ENCODE measurements at places on chromosomes 3 and 15. TPM values are rescaled to one million over a fixed set of nuclear protein-coding genes. Genes with fewer than 3 reads are reported as not detected.

- no peaks in the 10 kb centered on the region for H3K36me3 ChIP-seq
- no peak for DNase-seq
- H3K27ac ChIP-seq, result no peak overlapping the region
- no peaks in the 10 kb centered on the region for H3K27me3 ChIP-seq
- no peaks in the 10 kb centered on the region for H3K4me1 ChIP-seq
- no peak overlapping the region for H3K4me3 ChIP-seq
Observed at GRCh38 chr3:140020541-140020940, 85.6 kb downstream of the CLSTN2 start.

- no peak overlapping the region for H3K27ac ChIP-seq
- no peaks in the 10 kb centered on the region for H3K27me3 ChIP-seq
- no peaks in the 10 kb centered on the region for H3K4me1 ChIP-seq
- DNase-seq, result no peak
- no peak overlapping the region for H3K4me3 ChIP-seq
Observed at GRCh38 chr3:55000953-55001352, 73.1 kb upstream of the LRTM1 start.

GRCh38 chr3:194816748-194817591 lies 131.3 kb downstream of the FAM43A start:
- H3K36me3 ChIP-seq, result no peaks in the 10 kb centered on the region
- no peak overlapping the region for H3K4me3 ChIP-seq
- no peak for DNase-seq
- H3K27ac ChIP-seq, result no peak overlapping the region
- H3K27me3 ChIP-seq, result no peaks in the 10 kb centered on the region

GRCh38 chr15:78225783-78226541 lies 8.4 kb downstream of the ACSBG1 start:
- H3K4me3 ChIP-seq, result no peak overlapping the region
- no peaks in the 10 kb centered on the region for H3K4me1 ChIP-seq
- H3K36me3 ChIP-seq, result no peaks in the 10 kb centered on the region
- H3K27me3 ChIP-seq, result no peaks in the 10 kb centered on the region

GRCh38 chr3:113117511-113118234 lies 93.7 kb upstream of the BOC start:
- no peaks in the 10 kb centered on the region for H3K27me3 ChIP-seq
- H3K4me1 ChIP-seq, result no peaks in the 10 kb centered on the region
- H3K27ac ChIP-seq, result no peak overlapping the region
- no peak overlapping the region for H3K4me3 ChIP-seq
- H3K36me3 ChIP-seq, result no peaks in the 10 kb centered on the region

GRCh38 chr3:32842987-32843386 lies 25.2 kb downstream of the TRIM71 start:
- DNase-seq, result no peak
- H3K27ac ChIP-seq, result no peak overlapping the region
- no peak overlapping the region for H3K4me3 ChIP-seq
- H3K36me3 ChIP-seq, result no peaks in the 10 kb centered on the region
- H3K4me1 ChIP-seq, result no peaks in the 10 kb centered on the region

DNA sequence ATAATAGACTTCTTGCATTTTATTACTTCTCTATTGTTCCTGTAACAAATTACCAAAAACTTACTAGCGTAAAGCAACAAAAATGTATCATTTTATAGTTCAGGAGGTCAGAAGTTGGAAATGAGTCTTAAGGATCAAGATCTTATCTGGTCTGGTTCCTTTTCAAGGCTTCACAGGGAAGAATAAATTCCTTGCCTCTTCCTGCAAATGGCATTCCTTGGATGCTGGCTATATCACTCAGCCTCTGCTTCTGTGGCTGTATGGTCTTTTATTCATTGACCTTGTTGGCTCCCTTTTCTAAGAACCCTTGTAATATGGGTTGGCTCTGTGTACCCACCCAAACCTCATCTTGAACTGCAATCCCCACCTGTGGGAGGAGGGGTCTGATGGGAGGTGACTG lies 478.4 kb upstream of the THBS1 start:
- H3K27ac ChIP-seq, result no peak overlapping the region
- no peaks in the 10 kb centered on the region for H3K4me1 ChIP-seq

DNA sequence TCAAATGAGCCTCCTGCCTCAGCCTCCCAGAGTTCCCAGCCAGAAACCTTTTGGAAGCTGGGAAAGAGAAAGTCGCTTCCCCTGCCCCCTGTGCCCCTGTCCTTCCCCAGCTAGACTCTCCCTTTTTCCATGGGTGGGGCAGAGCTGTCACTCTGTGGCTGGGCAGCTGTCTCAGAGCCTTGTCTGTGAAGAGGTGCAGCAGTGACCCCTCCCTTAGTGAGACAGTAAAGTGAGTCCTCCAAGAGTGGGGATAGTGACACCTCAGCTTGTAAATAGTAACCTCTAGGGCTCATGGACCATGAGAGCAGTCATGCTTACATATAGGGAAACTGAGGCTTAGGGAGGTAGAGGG lies 76.3 kb downstream of the SMAD6 start:
- DNase-seq, result no peak
- no peaks in the 10 kb centered on the region for H3K4me1 ChIP-seq
- no peak overlapping the region for H3K27ac ChIP-seq
- no peaks in the 10 kb centered on the region for H3K27me3 ChIP-seq
- H3K4me3 ChIP-seq, result no peak overlapping the region

DNA sequence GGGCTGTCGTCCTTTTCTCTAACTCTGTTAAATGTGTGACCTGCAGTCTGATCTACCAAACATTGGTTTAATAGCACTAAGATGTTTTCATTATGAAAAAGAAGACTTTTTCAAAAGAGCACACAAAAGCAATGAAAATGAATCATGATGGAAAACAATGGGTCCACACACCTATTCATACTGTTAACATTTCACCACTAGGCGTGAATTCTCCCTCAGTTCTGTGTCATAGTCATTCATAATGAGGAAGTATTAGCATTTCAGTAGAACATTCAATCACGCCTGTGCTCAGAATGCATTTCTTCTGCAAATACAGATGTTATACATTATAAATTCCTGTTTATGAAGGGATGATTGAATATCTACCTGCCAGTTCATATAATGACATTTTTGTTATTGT lies 35.9 kb downstream of the EIF4E3 start:
- no peak for DNase-seq
- H3K27ac ChIP-seq, result no peak overlapping the region
- no peak overlapping the region for H3K4me3 ChIP-seq
- H3K27me3 ChIP-seq, result no peaks in the 10 kb centered on the region
- H3K36me3 ChIP-seq, result no peaks in the 10 kb centered on the region

DNA sequence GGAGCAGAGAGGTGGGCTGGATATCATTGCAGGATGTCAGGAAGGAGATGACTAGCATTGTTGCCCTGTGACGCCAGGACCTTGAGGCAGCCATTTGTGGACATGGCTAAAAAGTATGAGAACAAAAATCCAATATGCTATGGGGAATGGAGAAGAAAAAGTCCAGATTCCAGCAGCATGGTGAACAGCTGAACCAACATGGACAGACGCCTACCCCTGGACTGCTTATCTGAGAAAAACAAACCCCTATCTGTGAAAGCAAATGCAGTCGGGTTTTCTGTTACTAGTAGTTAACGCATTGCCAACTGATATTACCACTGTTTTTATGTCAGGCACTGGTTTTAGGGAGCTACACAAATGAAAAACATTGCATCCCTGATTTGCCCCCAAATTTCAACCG lies 251.2 kb upstream of the RORA start:
- H3K4me1 ChIP-seq, result no peaks in the 10 kb centered on the region
- no peaks in the 10 kb centered on the region for H3K27me3 ChIP-seq
- no peaks in the 10 kb centered on the region for H3K36me3 ChIP-seq
- DNase-seq, result no peak
- no peak overlapping the region for H3K4me3 ChIP-seq

DNA sequence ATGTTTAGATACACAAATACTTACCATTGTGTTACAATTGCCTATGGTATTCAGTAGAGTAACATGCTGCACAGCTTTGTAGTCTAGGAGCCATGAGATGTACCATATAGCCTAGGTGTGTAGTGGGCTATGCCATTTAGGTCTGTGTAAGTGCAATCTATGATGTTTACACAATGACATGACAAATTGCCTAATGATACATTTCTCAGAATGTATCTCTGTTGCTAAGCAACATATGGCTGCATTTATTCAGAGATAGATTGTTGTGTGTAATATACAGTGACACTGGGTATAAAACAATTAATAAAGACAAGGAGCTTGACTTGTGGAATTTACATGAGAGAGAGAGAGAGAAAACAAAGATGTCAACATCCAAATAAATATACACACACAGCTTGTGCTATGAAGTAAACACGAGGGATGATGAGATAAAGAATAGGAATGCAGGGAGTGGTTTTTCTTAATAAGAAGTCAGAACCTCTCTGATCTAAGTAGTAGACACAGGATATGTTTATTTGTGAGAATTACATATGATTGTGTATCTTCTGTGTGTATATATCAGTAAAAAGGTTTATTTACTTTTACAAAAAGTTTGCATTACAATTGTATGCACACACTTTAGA lies 110.0 kb downstream of the KCNAB1 start:
- no peak for DNase-seq
- no peak overlapping the region for H3K4me3 ChIP-seq
- no peaks in the 10 kb centered on the region for H3K36me3 ChIP-seq
- H3K27ac ChIP-seq, result no peak overlapping the region
- no peaks in the 10 kb centered on the region for H3K4me1 ChIP-seq

DNA sequence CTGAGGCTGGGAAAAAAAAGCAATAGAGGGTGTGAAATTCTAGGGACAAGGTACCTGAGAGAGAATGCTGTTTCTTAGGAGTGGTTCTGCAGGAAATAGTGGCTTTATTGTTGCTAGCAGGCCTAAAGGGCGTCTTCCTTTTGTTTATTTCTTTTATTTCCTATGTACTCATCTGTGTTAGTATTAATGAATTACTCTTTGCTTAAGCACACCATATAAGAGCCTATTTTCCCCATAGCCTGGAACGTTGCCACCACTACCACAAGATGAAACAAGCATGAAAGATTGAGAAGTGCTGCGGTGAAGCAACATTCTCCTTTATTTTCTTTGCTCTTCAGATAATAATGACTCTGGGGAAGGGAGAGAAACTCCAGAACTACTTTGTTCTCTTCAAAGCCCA lies 21.3 kb upstream of the GOLIM4 start:
- no peaks in the 10 kb centered on the region for H3K27me3 ChIP-seq
- DNase-seq, result no peak
- H3K4me1 ChIP-seq, result no peaks in the 10 kb centered on the region
- no peak overlapping the region for H3K27ac ChIP-seq

DNA sequence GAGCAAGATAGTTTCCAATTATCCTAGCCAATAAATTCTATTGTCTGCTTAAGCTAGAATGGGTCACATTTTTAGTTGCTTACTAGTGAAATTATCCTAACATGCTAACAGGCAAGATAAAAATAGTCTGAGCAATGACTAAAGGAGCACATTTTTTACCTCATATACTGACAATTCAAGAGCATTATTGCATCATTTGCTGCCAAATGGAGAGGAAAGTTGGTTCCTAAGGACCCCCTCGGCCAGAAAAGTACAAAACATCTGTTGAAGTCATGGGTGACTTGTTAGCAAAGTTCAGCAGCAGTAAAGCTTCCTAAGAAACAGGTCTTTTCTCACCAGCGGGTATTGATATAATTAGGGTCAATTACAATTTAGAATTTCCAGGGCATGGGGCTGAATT lies 1001.0 kb downstream of the FHIT start:
- no peaks in the 10 kb centered on the region for H3K4me1 ChIP-seq
- no peak overlapping the region for H3K27ac ChIP-seq
- no peak overlapping the region for H3K4me3 ChIP-seq
- no peaks in the 10 kb centered on the region for H3K36me3 ChIP-seq

DNA sequence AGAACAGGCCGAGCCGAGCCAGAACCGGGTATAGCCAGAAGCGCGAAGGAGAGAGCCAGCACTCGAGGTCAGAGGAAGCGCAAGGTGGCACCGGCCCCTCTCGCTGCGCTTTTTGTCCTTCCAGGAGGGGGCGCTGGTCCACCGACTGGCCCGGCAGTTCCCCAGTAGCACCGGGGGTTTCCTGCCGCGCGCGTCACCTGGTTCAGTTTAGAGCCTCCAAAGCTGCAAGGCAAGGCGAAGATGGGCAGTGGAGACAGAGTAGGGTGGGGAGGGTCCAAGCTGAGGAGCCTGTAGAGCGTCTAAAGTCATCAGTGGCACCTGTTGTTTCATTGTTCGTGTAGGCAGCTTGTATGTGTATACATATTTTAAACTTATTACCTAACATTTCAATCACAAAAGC lies 7.6 kb upstream of the NR2E3 start:
- no peaks in the 10 kb centered on the region for H3K36me3 ChIP-seq
- H3K4me1 ChIP-seq, result no peaks in the 10 kb centered on the region
- no peaks in the 10 kb centered on the region for H3K27me3 ChIP-seq
- H3K4me3 ChIP-seq, result no peak overlapping the region

DNA sequence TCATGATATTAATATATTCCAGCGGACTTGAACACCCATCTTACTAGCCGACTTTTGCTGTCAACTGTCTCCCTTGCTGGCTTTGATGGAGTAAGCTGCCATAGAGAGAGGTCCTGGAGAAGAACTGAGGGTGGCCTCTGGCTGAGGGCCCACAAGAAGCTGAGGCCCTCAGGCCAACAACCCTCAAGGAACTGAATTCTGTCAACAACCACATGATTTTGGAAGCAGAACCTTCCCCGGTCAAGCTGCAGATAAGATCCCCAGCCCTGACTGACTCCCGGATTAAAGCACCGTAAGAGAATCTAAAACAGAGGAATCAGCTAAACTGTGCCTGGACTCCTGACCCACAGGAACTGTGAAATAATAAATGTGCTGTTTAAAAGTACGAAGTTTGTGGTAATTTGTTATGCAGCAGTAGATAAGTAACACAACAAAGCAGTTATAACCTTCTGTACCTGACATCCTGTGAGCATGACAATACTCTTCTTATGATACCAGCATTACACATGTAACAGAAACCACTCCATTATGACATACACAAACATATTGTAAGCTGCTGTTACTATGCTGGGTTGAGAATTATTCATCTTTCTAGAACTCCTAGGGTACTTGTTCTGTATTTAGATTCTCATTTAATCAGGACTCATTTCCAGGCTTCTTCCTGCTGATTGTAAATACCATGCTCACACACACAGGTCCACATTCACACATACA lies 66.2 kb downstream of the HES1 start:
- H3K36me3 ChIP-seq, result no peaks in the 10 kb centered on the region
- peaks cover 22% of the 10 kb centered on the region for H3K27me3 ChIP-seq
- H3K4me1 ChIP-seq, result peaks cover 43% of the 10 kb centered on the region
- H3K4me3 ChIP-seq, result no peak overlapping the region
- H3K27ac ChIP-seq, result no peak overlapping the region

TUSC7 gene
- total RNA-seq, result not detected

GOLGA6L7 gene
- total RNA-seq, result not detected
